PC-3 (cell line): ENCODE measurements at places on chromosomes 11 and 22. TPM values are rescaled to one million over a fixed set of nuclear protein-coding genes. Genes with fewer than 3 reads are reported as not detected.
A peak's percentile ranks its signal among the peaks of the same experiment; 100 is the strongest.

DNA sequence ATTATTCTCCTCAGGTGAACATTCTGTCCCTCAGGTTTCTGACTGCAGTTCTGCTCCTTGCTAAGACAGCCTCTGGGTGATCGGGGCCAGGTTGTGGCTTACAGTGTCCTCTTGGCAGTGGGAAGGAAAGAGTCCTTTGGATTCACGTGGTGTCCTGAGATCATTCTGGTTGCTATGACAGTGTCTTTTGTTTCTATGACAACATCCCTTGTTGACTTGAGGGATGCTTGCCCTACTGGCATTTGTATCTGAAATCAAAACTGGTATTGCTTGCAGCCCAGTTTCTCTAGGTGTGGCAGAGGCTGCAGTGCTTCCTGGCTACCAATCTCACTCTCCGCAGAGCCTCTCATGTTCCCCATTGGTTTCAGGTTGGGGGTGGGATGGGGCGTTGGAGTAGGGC, 151.8 kb upstream of the CCDC90B start:
- no peak overlapping the region for H3K27ac ChIP-seq
- DNase-seq = no peak

GRCh38 chr11:2539371-2540222, 94.8 kb downstream of the KCNQ1 start:
- no peak for DNase-seq
- no peaks in the 10 kb centered on the region for H3K27me3 ChIP-seq
- H3K36me3 ChIP-seq = no peaks in the 10 kb centered on the region

- peaks cover 9% of the 10 kb centered on the region for H3K4me1 ChIP-seq
- no peak for DNase-seq
- H3K27me3 ChIP-seq = no peaks in the 10 kb centered on the region
- no peak overlapping the region for H3K4me3 ChIP-seq
- no peaks in the 10 kb centered on the region for H3K36me3 ChIP-seq
Measured at GRCh38 chr11:10646005-10646404, 47.5 kb downstream of the IRAG1 start.

DNA sequence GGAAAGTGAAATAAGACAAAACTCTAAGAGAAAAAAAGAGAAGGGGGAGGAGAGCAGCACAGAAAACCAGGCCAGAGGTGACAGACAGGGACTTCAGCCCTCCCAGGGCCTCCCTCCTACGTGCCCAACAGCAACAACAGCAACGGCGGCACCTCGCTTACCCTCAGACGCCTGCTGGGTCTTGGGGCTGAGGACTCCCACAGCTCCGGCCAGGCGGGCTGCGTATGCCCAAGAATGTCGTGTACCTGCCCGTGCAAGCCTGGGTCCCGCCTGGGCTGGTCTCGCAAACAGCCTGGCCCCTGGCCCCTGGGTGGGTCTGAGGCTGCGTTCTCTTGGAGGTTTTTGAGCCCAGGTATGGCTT, 30.5 kb downstream of the ARAP1 start:
- no peak for DNase-seq
- H3K36me3 ChIP-seq = no peaks in the 10 kb centered on the region; the same call in 1 of the 2 replicates
- peak overlapping the region; percentile 50 for H3K27ac ChIP-seq
- no peaks in the 10 kb centered on the region for H3K27me3 ChIP-seq
- H3K4me3 ChIP-seq = peak overlapping the region; percentile 58

DNA sequence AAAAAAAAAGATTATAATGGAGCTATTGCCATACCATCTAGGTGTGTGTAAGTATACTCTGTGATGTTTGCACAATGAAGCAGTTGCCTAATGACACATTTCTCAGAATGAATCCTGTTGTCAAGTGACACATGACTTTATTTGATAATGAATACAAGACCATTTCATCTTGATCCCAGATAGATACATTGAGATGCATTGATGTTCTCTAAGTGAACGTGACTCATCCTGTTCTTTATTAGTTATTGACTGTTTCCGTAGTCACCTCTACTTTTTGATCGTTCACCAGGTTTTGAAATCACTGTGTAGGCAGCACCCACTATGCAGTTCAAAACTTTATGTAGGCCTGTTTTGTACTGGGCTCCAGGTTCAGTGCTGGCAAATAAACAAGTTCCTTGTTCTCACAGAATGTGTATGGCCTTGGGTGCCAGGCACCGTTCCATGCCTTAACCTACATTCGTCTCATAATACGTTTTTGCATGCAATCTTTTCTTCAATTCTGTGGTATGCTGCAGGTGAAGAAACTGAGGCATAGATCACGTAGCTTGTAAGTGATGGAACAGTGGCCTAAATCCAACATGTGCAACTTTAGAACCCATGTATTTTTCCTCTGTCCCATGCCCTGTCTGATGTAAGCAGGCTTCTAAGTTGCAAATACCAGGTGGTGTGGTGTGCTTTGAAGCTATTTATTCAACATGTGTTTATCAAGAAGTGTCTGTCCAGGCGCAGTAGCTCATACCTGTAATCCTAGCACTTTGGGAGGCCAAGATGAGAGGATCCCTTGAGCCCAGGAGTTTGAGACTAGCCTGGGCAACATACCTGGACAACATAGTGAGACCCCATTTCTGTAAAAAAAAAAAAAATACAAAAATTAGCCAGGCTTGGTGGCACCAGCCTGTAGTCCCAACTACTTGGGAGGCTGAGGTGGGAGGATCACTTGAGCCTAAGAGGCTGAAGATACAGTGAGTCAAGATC, 10.4 kb downstream of the SREBF2 start:
- no peak overlapping the region for H3K4me3 ChIP-seq
- no peaks in the 10 kb centered on the region for H3K27me3 ChIP-seq
- no peak overlapping the region for H3K27ac ChIP-seq
- no peaks in the 10 kb centered on the region for H3K36me3 ChIP-seq
- peak; percentile 39 for DNase-seq
- H3K4me1 ChIP-seq = peaks cover 46% of the 10 kb centered on the region

- no peaks in the 10 kb centered on the region for H3K36me3 ChIP-seq
- H3K27me3 ChIP-seq = no peaks in the 10 kb centered on the region
- H3K4me1 ChIP-seq = peaks cover 22% of the 10 kb centered on the region
- peak overlapping the region; percentile 43 for H3K4me3 ChIP-seq
- peak overlapping the region; percentile 97 for H3K27ac ChIP-seq
Measured at GRCh38 chr11:23012930-23013329, 152.7 kb upstream of the CCDC179 start.

GRCh38 chr11:5380740-5381342, 2.8 kb upstream of the OR51M1 start:
- H3K27me3 ChIP-seq = no peaks in the 10 kb centered on the region
- no peaks in the 10 kb centered on the region for H3K4me1 ChIP-seq
- no peaks in the 10 kb centered on the region for H3K36me3 ChIP-seq

The RAB36 gene
- total RNA-seq = 1.1 and 5.1 TPM in 2 replicates

The GNG3 gene
- total RNA-seq = not detected in 2 replicates

The SLC22A24 gene
- not detected in 2 replicates for total RNA-seq
